Liver (tissue), 10 donors: ENCODE measurements at places on chromosomes 4 and X.

GRCh38 chr4:134024251-134024650 is 177.3 kb downstream of the PABPC4L start:
- no peak for DNase-seq

- no peak for DNase-seq
These were observed 1.0 kb downstream of the ACSL1 start for GRCh38 chr4:184824776-184825084.

DNA sequence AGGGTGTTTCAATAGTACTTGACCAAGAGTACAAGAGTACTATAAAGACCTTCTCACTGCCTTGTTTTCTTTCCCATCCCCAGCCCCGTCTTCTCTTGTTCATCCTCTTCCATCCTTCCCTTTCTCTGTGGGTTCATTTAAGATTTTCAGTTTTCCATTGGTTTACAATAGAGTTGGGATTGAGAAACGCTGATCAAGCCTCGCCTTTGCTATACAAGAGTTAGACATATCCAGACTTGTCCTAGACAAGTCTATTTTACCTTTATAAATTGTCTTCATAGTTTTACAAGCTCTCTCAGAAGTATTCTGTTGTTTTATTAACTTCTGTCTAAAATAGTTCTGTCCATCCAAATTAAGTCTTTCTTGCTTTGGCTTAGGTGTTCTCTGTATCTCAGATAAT is 29.6 kb upstream of the SCML1 start:
- DNase-seq, result no peak

DNA sequence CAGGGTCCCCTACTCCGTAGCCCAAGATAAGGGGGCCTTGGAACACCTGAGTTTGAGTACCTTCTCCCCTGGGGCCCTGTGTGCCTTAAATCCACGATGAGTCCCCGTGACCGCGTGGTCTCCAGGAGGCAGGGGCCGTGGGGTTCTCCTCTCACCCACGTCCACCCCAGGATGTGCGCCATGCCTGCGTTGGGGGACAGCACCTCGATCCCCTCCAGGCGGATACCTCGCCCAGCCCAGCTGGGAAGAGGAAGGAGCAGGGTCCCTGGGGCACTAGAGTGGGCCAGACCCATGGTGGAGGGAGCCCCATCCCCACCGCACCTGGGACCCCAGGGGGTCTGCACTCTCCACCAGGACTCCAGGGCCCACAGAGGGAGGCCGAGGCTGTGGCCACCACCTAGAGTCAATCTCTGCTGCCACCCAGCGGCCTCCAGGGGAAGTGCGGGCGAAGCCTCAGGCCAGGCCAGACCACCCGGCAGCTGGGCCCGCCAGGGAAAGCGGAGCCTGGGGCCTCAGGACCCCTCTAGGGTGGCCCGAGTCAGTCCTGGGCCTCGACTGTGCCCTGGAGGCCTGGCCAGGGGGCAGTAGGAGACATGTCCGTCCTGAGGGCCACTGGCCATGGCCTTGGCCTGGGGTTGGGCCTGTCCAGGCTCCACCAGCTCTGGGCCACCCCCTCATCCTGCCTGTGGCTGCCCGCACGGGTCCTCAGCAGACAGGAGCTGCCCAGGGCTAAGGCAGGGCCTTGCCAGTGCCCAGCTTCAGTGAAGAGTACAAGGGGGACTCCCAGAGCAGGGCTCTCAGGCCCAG is 55.0 kb downstream of the FAM53A start:
- peak; percentile 83 for DNase-seq

GRCh38 chr4:37935026-37935425 is 25.2 kb upstream of the PTTG2 start:
- no peak for DNase-seq

- no peak for DNase-seq
These were observed 90.6 kb downstream of the LRP2BP start for GRCh38 chr4:185304944-185305690.
